ENCODE measurements at places on chromosomes 3 and 15. TPM values are rescaled to one million over a fixed set of nuclear protein-coding genes. Genes with fewer than 3 reads are reported as not detected.

Gene ACKR4
- 1.8 TPM for total RNA-seq

Gene PP2D1
- total RNA-seq, result not detected

Gene SEC62
- 48.7 TPM for total RNA-seq

Gene STAC
- 0.13 TPM for total RNA-seq

Gene CD96
- total RNA-seq, result 0.28 TPM

Gene ACAD9
- 26.0 TPM for total RNA-seq

Gene RASL12
- total RNA-seq, result 6.5 TPM

Gene ASB14
- total RNA-seq, result not detected

Gene SLC51B
- 6.5 TPM for total RNA-seq

Gene ZNF106
- total RNA-seq, result 44.5 TPM

Gene OIP5
- total RNA-seq, result 11.8 TPM

Gene NECTIN3
- total RNA-seq, result 88.6 TPM

Gene KLHL40
- not detected for total RNA-seq

Gene KIF7
- 3.0 TPM for total RNA-seq

Gene RAB5A
- total RNA-seq, result 72.2 TPM

Data from hepatocyte (in vitro differentiated cells).